ENCODE measurements at places on chromosomes 16 and 17. TPM values are rescaled to one million over a fixed set of nuclear protein-coding genes. Genes with fewer than 3 reads are reported as not detected.

PITPNM3 gene
- total RNA-seq = 2.1 TPM

KRT13 gene
- total RNA-seq = 0.28 TPM

GP1BA gene
- not detected for total RNA-seq

P2RX5 gene
- total RNA-seq = 23.6 TPM

AMZ2 gene
- total RNA-seq = 114 TPM

TPSD1 gene
- total RNA-seq = not detected

GABARAPL2 gene
- 85.8 TPM for total RNA-seq

BFAR gene
- 125 TPM for total RNA-seq

HSPB9 gene
- not detected for total RNA-seq

GPR142 gene
- total RNA-seq = not detected

ACSF2 gene
- total RNA-seq = 15.8 TPM

HLF gene
- total RNA-seq = 0.14 TPM

SNAI3 gene
- 0.07 TPM for total RNA-seq

LASP1 gene
- total RNA-seq = 249 TPM

OVCA2 gene
- total RNA-seq = 79.7 TPM

CFAP52 gene
- total RNA-seq = not detected

ST6GALNAC2 gene
- total RNA-seq = 0.58 TPM

All from A549 treated with Hydrocortisone at 1 μM for 4 hours (cell line).